Stimulated activated CD4-positive, alpha-beta T cell treated with anti-CD3 and anti-CD28 coated beads, Interleukin-1b, Interleukin-23, amount 100 ng/mL, for 1 hour (primary cell): ENCODE measurements at places on chromosomes 5 and 9.

DNA sequence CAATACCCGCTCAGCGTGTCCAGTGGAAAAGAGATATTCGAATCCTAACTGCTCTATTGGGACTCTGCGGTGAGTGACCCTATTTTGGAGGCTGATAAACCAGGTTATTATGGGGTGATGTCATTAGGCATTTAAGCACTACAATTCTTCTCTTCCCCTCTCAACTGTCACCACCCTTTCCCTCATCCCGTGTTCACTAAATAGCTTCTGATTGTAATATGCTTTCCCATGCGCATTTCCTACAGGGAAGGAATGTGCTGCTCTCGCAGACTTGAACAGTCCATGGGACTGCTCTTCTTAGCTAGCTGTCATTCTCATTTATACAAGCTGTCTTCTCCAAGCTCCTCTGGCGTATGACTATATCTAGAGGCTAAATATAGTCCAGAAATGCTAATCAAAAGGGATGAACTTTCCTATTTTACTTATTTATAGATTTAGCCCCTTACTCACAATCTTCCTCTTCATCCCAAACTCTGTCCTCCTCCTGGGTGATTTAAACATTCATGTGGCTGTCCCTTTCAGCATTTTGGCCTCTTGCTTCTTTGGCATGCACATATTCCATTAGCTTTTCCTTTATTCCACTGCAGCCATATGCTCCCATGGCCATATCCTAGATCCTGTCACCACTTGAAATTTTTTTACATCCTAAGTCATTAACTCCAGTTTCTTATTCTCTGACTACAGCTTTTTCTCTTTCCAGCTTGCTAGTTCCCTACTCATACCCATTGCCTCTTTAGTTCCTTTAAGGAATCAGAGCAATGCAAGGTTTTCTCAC lies 39.6 kb upstream of the CSNK1G3 start:
- DNase-seq: no peak

DNA sequence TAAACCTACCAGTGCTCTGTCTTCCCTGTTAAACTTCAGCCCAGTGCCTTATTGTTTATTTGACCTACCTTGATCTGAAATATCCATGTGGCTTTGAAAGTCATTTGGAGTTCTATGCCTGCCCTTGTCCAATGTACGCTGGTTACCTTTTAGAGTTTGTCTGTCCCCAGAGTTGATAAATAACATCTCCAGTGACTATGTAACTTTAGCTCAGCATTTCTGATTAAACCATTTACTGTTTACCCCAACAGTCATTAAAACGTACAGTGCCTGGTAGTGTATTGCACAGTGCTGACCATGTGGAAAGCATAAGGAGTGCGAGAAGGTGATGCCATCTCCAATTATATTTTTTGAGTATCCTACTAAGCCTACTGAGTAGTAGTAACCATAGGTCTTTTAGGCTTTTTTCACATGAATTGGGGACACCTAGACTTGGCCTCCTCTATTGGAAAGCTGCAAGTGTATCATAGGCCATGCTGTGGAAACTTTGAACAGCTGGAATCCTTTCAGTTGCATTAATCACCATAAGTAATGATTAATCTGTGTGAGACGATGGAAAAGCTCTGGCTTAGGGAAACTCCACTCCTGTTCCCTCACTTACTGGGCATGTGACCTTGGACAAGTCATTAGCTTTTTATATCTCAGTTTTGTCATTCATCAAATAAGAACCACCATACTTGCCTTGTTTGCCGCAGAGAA lies 93.5 kb downstream of the MAST4 start:
- DNase-seq: no peak

DNA sequence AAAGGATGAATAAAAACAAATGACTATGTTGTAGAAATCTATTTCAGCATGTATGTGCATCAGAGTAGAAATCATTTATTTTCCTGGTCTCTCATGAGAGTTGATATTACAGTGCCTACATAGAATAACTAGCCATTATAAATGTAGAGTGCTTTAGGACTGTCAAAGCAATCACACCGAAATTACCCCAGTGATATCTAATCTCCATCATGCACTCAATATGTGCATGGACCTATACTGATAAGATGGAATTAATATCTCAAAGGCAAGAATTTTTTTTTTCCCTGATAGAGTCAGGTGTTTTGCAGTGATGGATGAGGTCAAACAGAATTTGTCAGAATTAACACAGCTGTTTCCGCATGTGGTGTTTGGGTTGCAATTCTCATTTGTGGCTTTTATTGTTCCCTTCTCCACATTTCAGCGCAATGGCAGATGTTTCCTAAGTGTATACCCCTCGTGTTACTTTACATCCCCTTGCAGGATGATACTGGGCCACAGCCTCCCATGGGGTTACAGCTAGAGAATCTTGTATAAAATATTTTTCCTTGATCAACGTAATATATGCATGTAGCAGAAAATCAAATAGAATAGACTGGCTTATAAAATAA lies 298.8 kb downstream of the RASEF start:
- no peak for DNase-seq

DNA sequence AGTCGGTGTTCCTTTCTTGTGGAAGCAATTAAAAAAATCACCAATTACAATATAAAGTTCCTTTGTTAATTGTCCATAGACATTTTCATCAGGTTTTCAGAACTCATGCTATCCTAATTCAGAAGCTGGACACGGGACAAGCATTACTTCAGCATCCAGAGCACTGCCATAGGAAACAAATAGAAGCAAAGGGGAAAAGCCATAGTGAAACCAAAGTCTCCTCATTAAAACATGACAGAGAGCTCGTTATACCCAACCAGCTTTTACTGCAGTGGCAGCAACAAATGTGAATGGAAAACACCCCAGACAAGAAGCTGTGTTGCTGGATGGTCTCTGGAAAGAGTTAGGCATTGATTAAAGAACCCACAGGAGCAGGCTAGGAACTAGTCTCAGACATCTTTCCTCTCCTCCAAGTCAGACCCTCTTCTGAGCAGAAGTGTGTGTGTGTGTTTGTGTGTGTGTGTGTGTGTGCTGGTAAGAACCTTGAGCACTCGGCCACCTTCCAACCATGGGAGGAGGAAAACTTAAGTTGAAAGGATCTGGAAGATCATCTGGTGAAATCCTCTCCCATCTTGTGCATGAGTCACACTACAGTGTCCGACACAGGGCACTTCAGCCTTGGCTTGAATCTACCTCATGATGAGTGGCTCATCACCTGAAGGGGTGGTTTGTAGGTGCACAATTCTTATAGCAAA lies 162.6 kb upstream of the ADAMTS16 start:
- DNase-seq: no peak

DNA sequence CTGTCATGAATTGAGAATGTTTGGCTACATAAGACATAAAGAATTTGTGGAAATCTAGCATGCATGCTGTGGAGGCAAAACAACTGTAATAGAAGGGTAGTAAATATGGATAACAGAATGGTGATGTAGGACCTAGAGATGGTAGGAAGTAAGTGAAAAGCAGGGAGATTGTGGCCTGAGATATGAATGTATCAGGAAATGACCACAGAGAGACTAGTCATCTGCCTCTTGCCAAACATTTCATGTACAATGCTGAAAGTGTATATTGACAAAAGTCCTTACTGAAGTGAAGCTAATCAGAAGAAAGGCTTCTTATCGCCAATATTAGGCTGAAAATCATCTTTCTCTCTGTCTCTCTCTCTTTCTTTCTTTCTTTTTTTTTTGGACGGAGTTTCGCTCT lies 873.1 kb upstream of the CTNND2 start:
- no peak for DNase-seq

GRCh38 chr9:129282272-129282671 lies 104.2 kb upstream of the IER5L start:
- DNase-seq: no peak
